ENCODE measurements at places on chromosomes 2 and 18.

GRCh38 chr2:188620916-188621315, 329.2 kb downstream of the GULP1 start:
- no peak for DNase-seq

DNA sequence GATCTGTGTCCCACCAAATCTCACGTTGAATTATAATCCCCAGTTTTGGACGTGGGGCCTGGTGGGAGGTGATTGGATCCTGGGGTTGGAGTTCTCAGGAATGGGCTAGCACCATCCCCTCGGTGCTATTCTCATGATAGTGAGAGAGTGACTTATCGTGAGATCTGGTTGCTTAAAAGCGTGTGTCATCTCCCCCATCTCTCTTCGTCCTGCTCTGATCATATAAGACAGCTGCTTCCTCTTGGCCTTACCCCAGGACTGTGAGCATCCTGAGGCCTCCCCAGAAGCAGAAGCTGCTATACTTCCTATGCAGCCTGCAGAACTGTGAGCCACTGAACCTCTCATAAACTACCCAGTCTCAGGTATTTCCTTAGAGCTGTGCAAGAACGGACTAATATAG, 163.7 kb upstream of the NDUFV2 start:
- DNase-seq, result no peak

- DNase-seq, result no peak
Observed at GRCh38 chr2:8922431-8922830, 81.1 kb downstream of the MBOAT2 start.

- DNase-seq, result no peak
Observed at GRCh38 chr2:227057060-227057459, 106.9 kb downstream of the COL4A4 start.

DNA sequence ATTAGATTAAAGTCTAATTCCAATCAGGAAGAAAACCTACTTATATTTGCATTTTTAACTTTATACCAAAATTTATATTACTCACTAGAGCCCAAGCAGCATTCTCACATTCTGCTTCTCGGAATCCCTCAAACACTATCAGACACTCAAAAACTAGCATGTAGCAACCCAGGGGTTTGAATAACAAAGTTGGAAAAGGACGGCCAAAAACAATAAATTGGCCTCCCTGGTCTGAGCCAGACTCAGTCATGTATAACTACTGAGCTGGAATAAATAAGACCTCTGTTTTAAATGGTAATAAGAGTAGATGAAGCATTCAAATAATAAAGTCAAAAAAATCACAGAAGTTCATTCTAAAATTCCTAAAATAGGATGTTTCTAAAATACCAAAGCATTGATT, 290.9 kb downstream of the IRS1 start:
- DNase-seq, result no peak

DNA sequence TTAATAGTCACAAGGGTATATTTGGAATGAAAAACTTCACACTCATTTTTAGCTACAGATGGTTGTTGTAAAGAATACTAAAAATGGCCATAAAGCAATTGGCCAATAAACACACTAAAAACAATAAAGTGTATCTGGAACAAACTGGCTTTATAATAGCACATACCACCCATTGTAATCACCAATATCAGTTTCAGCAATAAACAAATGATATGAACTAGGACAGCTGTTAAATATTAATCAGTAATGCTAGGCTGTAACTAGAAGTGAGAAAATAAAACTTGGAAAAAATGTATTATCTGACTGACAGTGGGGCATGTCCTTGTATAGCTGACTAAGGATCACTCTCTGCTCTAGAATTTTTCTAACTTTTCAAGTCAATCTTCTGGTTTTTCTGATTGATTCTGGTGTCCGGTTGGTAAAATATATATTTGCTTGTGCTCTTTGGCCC, 312.5 kb downstream of the RND3 start:
- DNase-seq, result no peak

- DNase-seq, result no peak
Observed at GRCh38 chr2:96514521-96514920, 9.4 kb upstream of the NEURL3 start.

- no peak for DNase-seq
Observed at GRCh38 chr18:49022311-49023161, 71.8 kb upstream of the SMAD7 start.

- DNase-seq, result no peak
Observed at GRCh38 chr2:69659941-69660483, 16.5 kb upstream of the AAK1 start.

- DNase-seq, result no peak
Observed at GRCh38 chr18:7760967-7761948, 194.1 kb downstream of the PTPRM start.

GRCh38 chr2:120774557-120775160, 39.0 kb downstream of the GLI2 start:
- DNase-seq, result no peak

DNA sequence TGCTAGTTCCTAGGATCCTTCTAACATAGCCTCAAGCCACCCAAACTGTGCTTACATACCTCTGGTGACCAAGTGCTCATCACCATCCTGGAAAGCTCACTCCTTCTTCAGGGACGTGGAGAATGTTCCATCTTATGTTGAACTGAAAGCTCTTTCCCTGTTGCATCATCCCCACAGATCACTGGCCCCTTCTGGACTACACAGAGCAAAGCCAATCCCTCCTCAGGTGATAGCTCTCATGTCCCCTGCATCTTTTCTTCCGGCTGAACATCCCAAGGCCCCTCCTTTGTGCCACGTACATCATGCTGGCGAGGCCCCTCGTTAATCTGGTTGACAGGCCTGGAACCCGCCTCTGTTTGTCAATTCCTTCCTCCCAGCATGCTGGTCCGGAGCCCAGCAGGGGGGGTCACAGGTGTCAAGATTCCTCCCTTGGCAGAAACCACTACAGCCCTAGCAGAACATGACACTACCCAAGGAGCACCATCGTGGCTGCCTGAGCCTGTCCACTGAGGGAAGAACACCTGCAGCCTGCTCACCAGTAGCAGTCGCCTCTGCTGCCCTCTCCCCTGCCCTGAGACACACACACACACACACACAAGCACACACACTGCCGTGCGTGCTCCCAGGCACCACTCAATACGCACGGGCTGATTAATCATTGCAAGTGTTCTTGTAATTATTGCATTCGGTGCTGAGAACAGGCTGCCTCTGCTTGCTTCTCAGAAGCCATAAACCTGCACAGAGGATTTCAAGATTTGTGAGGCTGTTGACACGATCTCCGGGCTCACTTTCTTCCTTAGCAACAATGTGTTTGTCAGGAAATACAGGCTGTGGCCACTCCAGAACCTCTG, 6.3 kb upstream of the KCNK3 start:
- no peak for DNase-seq

DNA sequence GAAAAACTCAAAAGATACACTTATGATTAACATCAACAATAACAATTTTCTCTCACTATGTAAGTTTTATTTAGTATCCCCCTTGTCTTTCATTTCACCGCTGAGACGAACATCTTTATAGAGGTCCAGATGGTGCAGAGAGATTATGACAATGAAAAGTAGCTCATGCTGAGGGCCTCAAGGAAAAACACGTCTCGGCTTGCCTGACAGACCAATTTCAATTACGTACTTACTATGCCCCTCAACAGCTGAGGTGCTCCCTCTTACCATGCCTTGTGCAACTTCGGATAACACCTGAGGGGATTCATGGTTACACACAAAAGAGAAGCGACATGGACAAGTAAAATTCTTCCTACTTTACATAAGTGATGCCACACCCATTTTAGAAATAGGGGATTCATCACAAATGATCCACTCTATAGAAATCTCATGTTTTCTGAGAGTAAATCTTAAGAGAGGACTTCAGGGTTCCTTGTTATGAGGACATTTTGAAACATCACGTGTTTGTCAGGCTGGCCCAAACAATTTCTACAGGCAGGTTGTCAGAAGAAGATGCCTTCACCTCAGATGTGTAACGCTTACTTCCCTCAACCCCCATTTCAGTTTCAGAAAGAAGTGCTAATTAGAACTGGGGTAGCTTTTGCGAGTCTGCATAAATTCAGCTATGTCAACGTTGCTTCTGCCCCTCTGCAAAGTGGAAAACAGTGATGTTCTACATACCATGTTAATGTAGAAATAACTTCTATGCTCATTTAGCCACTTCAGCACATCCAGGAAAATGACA, 191.4 kb downstream of the NRXN1 start:
- DNase-seq, result no peak

DNA sequence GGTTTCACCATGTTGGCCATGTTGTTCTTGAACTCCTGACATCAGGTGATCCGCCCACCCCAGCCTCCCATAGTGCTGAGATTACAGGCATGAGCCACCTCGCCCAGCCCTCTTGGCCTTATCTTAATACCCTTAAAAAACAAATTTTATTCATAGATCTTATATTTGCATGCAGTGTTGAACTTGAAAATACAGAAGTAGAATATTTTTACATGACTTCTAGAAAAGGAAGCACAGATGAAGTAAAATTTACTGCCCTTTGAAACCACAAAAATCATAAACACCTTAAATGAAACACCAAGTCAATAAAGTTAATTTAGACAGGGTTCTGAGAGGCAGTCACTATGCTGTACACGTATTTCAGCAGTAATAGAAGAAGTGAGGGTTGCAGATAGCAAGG, 145.7 kb downstream of the CERS6 start:
- DNase-seq, result no peak

- DNase-seq, result no peak
Observed at GRCh38 chr2:162011706-162012564, 62.1 kb downstream of the DPP4 start.

GRCh38 chr2:24009680-24010476, at the start of gene MFSD2B:
Gene MFSD2B, plus strand, starts transcription at chr2:24010085. Its CDS starts 12 bp downstream, at chr2:24010097.
- no peak for DNase-seq

DNA sequence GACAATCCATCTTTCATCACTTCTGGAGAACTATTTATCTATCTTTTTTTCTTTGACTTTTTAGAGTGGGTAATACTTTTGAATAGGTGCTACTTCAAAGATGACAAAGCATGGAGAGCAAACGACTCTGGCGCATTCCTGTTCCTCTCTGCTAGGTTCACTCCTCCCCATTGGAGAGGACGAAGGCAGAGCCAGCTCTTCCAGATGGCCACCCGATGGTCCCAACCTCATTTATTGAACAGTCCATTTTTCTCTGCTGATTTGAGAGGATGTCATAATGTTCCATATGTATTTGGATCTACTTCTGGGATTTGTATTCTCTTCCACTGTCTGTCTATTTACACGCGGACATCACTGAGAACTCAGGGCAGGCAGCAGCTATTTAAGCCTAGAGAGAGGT, 284.3 kb upstream of the CXCR4 start:
- DNase-seq, result no peak

DNA sequence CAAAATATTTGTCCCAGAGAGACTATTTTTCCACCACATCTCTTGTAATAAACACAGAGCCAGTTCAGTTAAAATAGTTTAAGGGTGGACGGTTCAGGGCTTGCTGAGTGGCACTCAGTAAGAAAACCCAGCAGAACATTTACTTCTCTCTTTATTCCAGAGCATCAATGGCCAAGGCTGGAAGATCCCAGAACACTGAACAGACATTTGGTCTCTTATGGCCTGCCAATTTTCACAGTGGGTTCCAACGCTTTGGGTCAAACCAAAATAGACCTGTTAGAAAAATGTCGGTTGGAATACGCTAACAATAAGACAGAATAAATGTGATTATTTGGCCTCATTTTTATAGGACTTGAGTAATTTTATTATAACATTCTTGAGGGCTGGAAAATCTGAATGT, 580.3 kb upstream of the TMEFF2 start:
- DNase-seq, result no peak

DNA sequence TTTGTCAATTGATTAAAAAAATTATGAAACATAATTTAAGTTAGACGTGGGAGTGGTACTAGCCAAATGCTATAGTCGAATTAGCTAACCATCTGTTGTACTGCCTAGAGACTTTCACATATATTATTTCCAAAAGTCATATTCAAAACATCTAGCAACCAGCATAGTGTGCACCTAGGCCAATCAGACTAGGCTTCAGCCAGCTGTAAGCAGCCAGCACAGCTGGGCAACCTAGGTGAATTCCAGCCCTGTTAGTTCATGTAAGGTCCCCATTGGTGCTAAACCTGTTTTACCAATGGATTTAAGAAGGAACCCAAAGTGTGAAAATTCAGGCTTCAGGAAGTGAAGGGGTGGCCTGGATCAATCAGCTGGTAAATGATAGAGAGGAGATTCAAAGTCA, 144.3 kb downstream of the BCL2 start:
- no peak for DNase-seq

- DNase-seq, result no peak
Observed at GRCh38 chr2:237932731-237933131, 34.1 kb upstream of the UBE2F start.

Measured in NCI-H1048 (cell line).